ENCODE measurements at places on chromosomes 7 and 10. TPM values are rescaled to one million over a fixed set of nuclear protein-coding genes. Genes with fewer than 3 reads are reported as not detected.

GRCh38 chr10:79310200-79310865 lies 36.9 kb upstream of the PPIF start:
- no peak for DNase-seq

DNA sequence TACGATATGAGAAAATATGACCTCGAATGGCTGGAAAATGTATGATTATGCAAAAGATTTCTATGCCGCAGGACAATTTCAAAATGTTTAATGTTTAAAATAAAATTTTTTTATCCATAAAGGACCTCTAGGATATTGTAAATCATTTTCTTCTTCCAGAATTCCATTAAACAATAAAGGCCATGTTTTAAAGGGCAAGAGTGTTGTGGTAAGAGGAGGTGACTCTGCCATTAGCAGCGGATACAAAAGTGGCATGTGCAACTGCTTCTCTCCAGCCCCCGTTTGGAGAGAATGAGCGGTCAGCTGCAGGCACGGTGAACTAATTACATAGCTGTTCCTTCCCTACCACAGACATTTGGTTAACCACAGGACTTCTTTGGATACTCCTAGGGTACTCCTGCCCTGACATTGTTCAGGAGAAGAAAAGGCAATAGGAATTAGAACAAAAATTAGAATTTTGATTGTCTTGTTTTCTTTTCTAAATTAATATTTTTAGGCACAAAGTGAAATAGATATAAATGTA lies 63.8 kb downstream of the HBP1 start:
- no peak for DNase-seq

The CNPY1 gene
- total RNA-seq: not detected

The ACTL6B gene
- total RNA-seq: not detected

DNA sequence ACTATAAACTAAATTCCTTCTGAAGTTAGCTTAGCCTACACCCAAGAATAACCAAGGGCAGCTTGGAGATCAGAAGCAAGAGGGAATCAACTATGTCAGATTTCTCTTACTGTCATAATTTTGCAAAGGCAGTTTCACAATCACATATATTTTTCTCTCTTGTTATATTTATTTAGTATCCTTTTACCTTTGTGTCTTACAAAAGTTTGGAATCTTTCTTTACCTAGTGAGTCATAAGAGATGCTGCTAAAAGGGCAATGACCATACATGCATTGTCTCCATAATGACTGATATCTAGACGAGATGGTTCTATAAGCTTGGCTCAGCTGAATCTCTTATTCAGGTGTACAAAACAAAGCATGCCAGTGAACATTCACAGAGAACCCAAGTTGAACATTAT lies 61.1 kb downstream of the PPP1R17 start:
- DNase-seq: no peak

DNA sequence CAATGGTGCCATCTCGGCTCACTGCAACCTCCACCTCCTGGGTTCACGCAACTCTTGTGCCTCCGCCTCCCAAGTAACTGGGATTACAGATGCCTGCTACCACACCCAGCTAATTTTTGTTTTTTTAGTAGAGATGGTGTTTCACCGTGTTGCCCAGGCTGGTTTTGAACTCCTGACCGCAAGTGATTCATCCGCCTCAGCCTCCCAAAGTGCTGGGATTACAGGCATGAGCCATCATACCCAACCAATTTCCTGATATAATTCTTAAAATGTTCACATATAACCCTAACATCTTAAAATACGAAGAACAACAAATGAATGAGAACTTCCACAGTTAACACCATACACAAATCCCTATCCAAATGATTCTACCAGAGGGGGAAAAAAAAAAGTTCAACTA lies 31.2 kb downstream of the BAIAP2L1 start:
- DNase-seq: no peak

DNA sequence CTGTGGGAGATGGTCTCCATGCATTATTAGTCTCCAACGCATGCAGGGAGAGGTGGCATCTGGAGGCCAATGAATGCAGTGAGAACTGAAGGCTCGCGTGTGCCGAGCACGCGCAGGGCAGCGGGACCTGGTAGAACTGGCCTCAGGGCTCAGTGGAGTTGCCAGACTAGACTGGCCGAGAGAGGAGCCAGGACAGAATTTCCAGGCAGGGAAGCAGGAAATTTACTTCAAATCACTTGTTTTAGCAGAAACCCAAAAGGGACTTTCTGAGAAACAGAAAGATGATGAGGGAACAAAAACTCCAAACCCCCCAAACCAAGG lies 311.0 kb upstream of the IMMP2L start:
- DNase-seq: no peak

DNA sequence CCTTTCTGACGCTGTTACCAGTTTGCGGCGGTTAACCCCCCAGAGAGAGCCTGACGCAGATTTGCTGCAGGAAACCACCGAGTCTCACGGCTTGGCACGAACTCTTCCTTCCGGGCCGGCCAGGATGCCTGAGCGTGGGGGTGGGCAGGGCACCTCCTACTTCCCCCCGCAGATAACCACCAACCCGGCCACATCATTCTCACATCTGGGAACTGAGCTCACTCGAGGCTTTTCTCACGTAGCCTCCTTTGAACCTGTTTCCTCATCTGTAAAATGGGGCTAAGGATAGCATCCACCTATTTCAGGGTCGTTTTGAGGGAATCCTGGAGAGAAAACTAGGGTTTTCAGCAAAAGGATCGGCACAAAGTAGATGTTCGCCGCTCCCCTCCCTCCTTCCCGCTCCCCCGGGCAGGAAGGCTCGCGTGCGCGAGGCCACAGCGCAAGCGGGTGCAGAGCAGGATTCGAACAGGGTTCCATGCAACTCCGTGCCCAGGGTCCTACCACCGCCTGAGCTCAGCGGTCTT lies 23.6 kb downstream of the DDIT4 start:
- no peak for DNase-seq

- no peak for DNase-seq
These were observed 127.7 kb downstream of the ARHGAP22 start for GRCh38 chr10:48477141-48477540.

DNA sequence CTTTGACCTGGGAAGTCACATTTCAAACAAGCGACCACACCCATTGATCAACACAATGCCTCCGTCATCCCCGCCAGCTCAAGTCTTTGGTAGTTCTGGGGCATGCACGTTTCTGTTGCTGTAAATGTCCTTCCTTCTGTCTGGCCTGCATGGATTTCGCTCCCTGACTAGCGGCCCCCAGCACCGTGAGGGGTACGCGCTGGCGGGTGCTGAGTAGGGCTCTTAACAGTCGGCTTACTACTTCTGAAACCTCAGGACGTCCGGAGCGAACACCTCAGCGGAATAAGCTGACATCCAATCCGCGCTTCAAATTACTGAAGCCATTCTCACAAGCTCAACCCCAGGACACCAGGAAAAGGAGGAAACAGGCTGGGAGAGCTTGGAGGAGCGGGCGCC lies 505 bp downstream of the NUDCD3 start:
- no peak for DNase-seq

- no peak for DNase-seq
These were observed 232.2 kb downstream of the DYNC1I1 start for GRCh38 chr7:96004578-96004977.

- DNase-seq: no peak
These were observed 256.2 kb downstream of the PCLO start for GRCh38 chr7:82906502-82906901.

The SP8 gene
- not detected for total RNA-seq

DNA sequence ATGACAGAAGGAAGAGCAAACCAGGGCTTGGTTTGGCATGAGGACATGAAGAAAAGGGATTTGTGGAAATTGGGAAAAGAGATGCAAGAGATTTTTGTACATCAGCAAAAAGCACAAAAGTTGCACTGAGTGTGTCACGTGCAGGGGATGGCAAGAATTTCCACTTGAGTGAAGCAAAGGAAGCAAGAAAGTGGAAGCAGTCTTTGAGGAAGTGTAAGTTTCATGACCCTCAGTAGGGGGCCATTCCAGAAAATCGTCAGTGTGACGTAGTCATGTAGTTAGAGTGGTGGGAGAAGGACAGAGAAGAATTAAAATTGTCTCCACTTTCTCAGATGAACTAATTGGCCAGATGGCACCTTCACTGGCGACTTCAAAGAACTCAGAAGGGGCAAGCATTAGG lies 123.3 kb upstream of the FZD1 start:
- no peak for DNase-seq

DNA sequence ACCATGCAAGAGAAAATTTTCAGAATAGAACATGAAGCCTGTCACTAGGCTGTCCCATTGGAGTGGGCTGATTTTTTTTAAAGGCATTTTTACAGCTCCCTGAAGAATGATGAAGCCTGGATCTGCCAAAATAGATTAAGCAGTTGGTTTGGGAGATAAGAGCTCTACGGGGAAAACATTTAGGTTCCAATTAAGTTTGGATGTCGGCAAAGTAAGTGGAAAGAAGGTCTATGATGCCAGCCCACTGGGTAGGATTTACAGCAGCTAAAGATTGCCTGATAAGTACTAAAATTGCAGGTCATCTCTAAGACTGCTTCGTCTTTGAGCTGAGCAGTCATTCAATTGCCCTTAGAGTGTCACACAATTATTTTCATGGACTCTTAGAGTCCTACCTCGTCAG lies 939.2 kb upstream of the CELF2 start:
- DNase-seq: no peak

- no peak for DNase-seq
These were observed 179.8 kb downstream of the TFEC start for GRCh38 chr7:115850774-115851173.

The NYAP1 gene
- 3.6 TPM for total RNA-seq

DNA sequence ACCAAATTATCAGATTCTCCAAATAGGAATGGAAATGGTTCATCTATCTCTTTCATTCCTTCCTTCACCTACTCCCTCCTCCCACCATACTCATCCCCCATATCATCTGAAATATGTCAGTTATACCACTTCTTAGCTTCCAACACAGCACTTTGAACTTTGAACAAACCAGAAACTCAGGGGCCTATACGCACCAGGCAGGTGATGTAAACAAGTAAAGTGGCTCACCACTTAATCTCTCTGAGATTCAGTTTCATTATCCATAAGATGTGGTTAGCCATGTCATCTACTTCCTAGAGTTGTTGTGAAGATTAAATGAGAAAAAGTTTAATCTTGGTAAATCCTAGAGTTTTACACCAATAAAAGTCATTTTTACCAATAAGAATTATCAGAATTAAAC lies 65.9 kb upstream of the LRRN3 start:
- no peak for DNase-seq

The AKR1C3 gene
- 122 TPM for total RNA-seq

The FASTK gene
- total RNA-seq: 47.3 TPM

The STAG3 gene
- total RNA-seq: 1.7 TPM

- no peak for DNase-seq
These were observed 58.4 kb upstream of the ZNRF2 start for GRCh38 chr7:30225863-30226613.

- DNase-seq: no peak
These were observed 46.7 kb downstream of the CALD1 start for GRCh38 chr7:134826105-134826504.

DNA sequence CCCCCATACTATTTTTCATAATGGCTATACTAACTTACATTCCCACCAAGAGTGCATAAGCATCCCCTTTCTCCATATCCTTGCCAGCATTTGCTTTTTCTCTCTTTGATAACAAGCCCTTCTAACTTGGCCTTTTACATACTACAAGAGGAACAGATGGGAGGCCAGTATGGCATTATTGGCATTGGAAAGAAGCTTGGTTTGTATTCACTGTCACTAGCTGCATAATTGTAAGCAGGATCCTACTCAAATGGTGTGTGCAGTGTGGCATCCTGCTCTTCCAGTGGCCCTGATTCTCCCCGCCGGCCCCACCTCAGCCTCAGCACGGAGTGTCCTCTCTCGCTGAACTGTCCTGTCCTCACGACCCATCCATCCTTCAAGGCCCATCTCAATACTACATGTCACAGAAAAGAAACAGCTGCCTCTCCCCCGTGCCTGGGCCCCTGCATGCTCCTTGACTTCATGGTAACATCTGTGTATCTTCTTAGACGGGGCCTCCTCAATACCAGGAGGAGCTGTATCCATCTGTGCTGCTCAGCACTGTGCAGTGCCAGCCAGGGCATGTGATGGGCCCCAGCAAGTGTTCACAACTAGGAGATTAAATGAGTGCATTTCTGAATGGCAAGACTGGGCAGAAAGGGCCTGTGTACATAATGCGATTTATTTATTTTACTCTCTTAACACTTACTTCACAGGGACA lies 205.2 kb downstream of the COBL start:
- DNase-seq: no peak

DNA sequence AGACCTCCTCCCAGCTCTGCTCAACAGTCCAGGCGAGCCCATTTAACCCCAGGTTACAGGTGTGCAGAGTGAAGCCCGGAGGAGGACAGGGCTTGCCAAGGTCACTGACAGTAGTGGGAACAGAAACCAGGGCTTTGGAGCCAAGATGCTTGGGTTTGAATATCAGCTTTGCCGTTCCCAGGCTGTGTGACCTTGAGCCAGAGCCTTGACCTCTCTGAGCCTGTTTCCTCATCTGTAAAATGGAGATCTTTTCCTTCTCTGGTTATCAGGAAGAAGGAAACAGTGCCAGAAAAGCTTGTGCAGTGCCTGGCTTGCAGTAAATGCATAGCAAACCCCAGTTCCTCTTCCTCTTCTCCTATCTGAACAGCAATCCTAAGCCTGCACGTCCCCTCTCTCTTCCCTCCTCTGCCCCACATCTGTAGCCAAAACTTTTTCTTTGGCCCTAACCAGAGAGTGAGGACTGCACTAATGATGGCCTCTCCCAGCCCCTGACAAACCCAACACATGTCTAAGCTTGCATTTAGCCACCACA lies 21.4 kb upstream of the MLXIPL start:
- DNase-seq: no peak
